Activated T-cell treated with anti-CD3 and anti-CD28 coated beads, Interleukin-2, amount 50 U/mL, for 24 hours (primary cell): ENCODE measurements at places on chromosomes 3 and 15.

GRCh38 chr3:111715911-111716523 is 120.9 kb upstream of the ZBED2 start:
- peak; percentile 39 for DNase-seq

- no peak for DNase-seq
Observed at GRCh38 chr15:57697588-57697987, 8.9 kb upstream of the POLR2M start.

DNA sequence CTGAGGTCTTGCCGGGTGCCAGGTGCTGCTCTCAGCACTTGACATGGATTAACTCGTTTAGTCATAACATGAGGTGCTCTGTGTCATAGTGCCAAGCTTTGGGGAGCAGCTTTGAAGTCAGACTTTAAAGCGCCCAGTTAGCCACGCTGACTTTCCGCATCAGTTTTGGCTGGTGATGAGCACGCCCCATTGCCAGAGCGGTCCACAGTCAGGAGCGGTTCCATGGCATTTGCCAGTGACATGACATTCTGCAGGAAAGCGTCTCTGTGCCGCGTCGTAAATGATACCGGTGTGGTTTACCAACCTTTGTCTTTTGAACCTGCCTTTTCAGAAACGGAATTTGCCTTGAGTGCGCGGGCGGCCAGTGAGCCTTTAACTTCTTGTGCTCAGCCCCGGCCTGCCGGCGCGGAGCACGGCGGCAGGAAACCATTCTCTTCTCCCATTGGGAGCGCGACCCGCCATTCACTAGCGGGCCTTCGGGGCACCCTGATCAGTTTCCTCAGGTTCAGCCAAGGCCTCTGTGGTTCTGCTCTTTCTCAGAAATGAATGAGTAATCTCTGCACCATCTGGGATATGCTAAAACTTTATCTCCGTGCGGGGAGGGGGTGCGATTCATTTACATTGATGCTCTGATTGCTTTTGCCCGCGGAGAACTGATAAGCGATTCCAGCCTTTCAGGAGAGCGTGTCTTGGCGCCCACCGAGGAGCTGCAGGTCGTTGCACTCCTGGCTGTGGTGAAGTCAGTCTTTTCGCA is 1.7 kb upstream of the SLC2A2 start:
- peak; percentile 68 for DNase-seq

- DNase-seq: no peak
Observed at GRCh38 chr3:184443831-184444230, 64.0 kb downstream of the CHRD start.

GRCh38 chr3:66386011-66386924 is 114.6 kb downstream of the LRIG1 start:
- DNase-seq: no peak

DNA sequence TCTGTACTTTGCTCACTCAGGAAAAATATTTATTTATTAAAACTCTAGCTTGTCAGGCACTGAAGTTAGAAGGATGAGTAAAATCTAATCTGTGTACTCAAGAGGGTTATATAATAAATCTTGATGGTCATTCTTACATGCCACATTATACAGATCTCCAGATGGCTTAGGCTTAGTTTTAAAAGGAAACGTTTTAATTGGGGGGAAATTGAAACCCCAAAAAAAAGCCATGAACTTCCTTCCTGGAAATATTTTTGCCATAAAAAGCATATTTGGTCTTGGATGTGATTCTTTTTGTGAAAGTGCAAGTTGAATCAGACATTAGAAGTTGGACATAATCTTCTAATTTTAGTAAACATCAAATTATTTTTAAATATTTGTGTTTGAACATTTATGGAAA is 6.0 kb downstream of the SENP8 start:
- DNase-seq: no peak
